ENCODE measurements at places on chromosomes 12 and 14.

DNA sequence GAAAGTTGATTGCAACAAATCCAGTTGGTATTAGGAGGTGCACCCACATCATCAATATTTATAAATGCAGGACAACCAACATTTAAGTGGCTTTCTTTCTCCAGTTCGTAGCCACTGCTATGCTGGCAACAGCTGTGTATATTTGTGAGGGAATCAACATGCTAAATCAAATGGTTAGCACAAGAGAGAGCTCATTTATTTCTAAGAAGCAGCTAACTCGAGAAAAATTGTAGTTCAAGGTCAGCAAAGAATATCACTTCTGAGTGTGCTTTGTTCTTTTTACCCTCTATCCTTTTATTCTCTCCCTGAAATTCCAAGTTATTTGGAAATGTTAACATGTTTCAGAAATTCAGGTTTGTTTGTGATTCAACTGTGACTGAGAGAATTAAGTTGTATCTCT lies 137.3 kb downstream of the NAV3 start:
- DNase-seq, result no peak

DNA sequence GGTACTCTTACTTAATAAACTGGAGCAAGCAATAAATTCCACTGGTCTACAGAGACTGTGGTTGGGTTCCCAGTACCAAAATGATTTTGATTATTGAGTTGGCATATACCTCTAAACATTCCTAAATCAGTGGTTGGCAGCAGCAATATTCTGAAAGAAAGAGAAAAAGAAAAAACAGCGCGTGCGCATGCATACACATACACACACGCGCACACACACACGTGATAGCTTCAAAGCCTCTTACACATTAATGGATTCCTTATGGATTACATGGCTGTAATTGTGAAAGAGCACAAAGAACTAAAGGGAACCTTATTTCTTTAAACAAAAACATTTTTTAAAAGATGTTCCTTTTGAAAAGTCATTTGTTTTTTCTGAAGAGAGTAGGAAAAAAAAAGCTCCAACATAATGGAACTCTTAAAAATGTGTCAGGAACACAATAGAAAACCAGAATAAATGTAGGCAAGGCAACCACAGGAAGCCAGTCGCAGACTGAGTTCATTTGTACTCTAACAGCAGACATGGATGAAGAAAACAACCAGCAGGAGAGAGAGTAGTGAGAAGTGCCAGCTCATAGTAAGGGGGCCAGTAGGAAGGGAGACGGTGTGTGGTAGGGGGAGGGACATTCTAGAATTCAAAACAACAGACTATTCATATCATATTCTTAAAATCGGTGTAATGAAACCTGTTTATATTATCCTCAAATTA lies 80.0 kb downstream of the DRAM1 start:
- no peak for DNase-seq

DNA sequence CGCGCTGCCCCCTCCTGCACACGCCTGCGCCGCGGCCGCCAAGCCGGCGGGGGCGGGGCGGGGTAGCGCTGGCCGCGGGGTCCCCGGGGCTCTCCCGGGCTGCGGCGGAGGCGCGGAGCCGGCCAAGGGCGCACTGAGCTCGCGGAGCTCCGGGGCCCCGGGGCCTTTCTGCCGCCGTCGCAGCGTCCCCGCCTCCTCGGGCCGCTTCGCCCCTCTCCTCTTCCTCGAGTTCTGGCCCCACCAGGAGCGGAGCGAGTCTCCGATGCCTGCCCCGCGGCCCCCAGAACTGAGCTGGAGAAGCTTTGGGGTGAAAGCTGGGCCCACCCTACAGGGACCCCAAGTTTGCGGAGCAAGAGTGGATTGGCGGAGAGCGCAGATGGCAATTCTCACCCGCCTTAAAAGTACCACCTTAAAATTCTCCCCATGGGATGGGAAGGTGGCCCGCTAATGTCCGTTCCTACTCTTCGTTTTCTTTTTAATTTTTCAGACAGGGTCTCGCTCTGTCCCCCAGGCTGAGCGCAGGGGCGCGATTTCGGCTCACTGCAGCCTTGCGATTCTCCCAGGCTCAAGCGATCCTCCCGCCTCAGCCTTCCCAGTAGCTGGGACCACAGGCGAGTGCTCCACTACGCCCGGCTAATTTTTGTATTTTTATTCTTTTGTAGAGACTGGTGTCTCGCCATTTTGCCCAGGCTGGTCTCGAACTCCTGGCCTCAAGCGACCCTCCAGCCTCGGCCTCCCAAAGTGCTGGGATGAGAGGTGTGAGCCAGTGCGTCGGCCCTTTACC lies 129.6 kb downstream of the NDUFA12 start:
- DNase-seq, result no peak

- peak; percentile 8 for DNase-seq
Measured at GRCh38 chr12:98594050-98594835, 757 bp downstream of the SLC25A3 start.

DNA sequence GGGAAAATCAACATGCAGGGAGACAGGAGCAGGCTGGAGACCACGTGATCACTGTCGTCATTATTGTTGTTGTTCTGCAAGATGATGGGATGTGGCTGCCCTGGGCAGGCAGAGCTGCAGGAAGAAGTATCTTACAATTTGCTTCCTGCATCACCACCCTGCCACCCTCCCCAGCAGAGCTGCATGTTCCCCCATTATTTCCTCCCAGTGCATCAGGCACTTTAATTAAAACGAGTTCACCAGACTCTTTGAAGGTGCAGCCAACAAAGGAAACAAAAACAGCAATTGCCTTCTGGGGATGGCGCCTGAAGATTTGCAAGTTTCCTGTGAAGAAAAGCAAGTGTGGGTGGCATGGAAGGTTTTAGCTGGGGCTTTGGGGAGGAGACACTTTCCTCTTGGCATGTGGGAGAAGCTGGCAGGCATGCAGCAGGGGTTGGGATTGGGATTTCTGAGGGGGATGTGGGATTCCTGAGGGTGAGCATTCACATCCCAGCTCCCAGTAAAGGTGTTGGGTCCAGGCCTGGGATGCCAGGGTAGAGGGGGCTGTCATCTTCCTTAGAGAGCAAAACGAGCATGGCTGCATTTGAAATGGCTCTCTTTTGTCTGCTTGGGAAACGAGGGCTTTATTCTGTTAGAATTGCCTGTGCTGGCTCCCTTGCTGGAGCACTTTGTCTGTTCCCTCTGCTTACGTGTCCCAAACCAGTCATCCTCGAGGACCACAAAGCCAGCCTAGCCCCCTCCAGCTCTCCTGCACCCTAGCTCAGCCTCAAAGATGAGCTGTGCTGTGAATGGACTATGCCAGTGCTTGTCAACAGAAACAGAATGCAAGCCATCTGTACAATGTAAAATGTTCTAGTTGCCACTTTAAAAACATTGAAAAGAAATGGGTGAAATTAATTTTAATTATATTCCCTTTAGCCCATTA lies 11.5 kb upstream of the C14orf132 start:
- DNase-seq, result no peak

- no peak for DNase-seq
Measured at GRCh38 chr12:3523728-3524127, 32.7 kb downstream of the PRMT8 start.

- DNase-seq, result peak; percentile 16
Measured at GRCh38 chr14:39665075-39665475, 232.8 kb upstream of the FBXO33 start.

GRCh38 chr14:95619785-95620417 lies 66.3 kb upstream of the TCL1B start:
- DNase-seq, result no peak

- DNase-seq, result peak; percentile 23
Measured at GRCh38 chr14:94392510-94392935, 4.1 kb upstream of the SERPINA1 start.

DNA sequence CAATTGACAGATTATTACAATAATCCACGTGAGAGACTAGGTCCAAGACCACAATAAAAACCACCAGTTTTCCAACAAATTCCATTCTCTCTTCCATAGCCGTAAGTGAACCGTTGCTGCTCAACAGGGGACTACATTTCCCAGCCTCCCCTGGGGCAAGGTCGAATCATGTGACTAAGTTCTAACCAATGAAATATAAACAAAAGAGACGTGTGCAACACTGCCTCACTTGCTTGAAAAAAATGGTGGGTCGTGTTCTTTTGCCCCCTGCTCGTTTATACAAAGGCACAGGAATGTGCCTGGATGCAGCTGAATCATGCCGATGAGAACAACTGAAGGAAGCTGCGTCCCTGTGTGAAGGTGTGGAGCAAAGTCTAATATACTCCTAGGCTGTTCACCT lies 51.1 kb downstream of the HSPB8 start:
- peak; percentile 57 for DNase-seq

DNA sequence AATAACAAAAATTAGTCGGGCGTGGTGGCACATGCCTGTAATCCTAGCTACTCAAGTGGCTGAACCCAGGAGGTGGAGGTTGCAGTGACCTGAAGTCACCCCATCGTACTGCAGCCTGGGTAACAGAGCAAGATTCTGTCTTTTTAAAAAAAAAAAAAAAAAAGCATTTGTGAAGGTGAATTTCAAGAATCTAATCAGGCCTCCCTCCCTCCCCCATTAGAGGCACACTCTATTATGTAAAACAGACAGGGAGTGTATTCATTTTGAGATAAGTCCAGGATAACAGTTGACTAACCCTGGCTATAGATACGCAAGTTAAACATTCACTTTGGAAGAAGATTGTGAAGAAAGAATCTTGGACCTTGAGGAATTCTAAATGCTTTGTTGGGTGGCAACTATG lies 2.9 kb downstream of the RESF1 start:
- DNase-seq, result no peak

- no peak for DNase-seq
Measured at GRCh38 chr12:59186451-59186850, 266.1 kb upstream of the LRIG3 start.
